Astrocyte (in vitro differentiated cells and primary cell): ENCODE measurements at places on chromosomes 4 and X.
A peak's percentile ranks its signal among the peaks of the same experiment; 100 is the strongest.

DNA sequence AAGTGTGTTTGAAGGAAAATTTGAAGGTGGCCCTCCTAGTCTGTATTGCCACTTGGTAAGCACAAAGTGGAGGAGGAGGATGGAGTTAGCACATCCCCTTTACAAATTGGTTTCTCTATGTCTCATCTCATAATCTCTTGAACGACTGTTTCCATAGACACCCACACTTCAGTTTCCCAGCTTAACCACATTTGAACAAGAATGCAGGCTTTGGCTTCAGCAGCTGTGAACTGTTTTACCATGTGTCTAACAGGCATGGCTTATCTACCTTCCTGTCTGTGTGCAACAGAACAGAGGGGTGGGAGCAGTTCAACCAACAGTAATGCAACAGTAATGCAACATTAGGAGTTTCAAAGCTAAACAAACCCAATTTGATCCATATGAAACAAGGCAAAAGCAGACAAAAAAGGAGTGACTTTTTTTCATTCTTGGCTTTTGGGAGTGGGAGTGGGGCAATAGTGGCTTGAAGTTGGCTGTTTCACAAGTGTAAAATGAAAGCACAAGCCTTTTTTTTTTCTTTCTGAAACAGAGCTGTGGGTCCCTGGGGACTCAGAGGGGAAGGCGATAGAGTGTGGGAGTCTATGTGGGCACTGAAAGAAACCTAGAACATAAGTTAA is 108.0 kb downstream of the ITM2A start:
- no peak for DNase-seq

GRCh38 chrX:46444011-46444410 is 101.2 kb downstream of the ZNF674 start:
- DNase-seq = peak; percentile 90

GRCh38 chr4:113700602-113701150 is 60.9 kb downstream of the CAMK2D start:
- no peak for DNase-seq

- DNase-seq = no peak
Observed at GRCh38 chr4:11931266-11931820, 502.6 kb upstream of the HS3ST1 start.

DNA sequence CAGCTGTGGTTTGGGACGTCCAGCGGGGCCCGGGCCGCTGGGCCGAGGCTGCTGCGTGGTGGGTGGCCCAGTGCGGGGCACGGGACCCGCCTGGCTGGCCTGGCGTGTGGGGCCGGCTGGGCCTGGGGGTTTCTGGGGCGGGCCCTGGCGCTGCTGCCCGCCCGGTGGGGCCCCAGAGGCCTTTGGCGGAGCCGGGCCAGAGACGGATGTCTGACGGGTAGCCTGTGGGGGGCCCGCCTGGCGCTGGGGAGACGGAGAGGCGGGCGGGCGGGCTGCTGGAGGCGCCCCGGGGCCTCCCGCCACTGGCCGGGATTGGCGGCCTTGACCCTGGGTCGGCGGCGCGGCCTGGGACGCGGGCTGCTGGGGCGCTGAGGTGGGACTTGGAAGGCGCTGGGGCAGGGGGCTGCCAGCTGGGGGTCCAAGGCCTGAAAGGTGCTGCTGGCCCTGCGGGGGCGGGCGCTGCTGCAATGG is 8.1 kb upstream of the TIMP1 start:
- DNase-seq = no peak

DNA sequence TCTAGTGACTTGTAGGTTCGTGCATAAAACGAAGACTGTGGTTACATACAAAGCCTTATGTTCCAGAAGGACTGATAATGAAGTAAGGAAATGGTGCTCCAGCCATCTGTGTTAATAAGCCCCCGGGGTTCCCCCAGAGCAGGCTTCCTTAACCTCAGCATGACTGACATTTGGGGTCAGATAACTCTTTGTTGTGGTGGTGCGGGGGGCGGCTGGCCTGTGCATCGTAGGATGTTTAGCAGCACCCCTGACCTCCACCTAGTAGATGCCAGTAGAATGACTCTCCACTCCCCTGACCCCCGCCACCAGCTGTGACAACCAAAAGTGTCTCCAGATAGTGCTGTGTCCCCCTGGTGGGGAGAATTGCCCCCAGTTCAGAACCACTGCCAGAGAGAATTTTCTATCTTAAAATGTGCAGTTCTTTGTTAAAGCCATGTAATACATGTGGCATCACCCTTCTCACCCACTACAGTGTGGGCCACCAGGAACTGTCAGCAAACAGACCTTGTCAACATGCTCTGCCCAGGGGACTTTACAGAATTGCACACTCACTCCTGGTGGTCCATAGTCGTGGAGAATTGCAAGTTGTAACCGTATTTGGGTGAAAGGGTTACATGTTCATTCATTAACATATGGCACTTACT is 7.5 kb downstream of the SH3KBP1 start:
- DNase-seq = no peak
